ENCODE measurements at places on chromosomes 12 and 14.

DNA sequence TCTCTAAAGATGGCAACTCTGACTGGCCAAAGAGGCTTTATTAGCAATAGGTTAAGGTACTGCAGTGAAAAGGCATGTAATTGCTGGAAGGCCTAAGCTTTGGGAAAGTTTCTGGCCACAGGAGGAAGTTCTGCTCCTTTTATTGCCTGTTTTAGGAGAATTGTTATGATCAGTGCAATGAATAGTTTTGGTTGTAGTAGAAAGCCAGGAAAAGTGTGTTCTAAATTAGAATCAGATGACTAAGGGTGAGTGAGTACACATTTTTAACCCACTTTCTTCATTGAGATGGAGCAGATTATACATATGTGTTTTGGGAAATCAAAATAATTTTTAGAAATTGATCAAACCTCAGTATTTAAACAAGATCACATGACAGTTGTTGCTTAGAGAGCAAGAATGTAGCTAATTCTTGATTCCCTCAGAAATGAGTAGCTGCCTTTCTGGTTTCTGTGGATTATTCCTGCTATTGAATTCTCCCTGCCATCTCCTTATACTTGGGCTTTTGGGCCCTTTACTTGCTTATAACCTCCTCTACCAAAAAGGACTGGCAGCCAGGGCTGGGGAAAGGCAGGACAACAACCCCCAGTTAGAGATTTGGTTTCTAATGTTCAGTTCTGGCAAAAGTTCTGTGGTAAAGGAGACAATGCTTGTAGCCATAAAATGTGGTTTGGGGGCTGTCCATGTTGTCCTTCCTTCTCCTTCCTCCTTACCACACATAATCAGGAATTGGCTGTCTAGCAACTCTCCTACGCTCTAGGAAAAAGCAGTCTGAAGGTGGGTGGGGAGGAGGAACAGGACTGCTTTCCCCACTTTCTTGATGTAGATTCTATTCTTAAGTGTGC is 217.1 kb downstream of the SLC38A4 start:
- no peak for DNase-seq

DNA sequence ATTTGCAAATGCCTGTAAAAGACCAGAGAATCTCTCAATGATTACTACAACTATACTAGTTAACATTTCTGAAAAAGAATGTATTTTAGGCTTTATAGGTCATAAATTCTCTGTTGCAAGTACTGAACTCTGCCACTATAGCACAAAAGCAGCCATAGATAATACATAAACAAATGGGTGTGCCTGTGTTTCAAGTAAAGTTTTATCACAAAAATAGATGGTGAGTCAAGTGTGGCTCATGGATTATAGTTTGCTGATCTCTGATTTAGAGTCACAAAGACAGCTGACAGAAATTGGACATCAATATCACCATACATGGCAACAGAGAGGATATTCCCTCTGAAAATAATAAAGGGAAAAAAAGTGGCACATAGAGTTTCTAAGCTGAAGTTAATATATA is 68.1 kb downstream of the FSCB start:
- DNase-seq = no peak

GRCh38 chr14:26925876-26926584 is 328.2 kb upstream of the NOVA1 start:
- no peak for DNase-seq

- no peak for DNase-seq
Observed at GRCh38 chr14:61106959-61107641, 126.1 kb downstream of the SLC38A6 start.

Data from NCI-H2227 treated with DMSO at 0.1 percent for 48 hours (cell line).